Substantia nigra (tissue), 51 donors: ENCODE measurements at places on chromosomes 5 and 9.
A peak's percentile ranks its signal among the peaks of the same experiment; 100 is the strongest.

DNA sequence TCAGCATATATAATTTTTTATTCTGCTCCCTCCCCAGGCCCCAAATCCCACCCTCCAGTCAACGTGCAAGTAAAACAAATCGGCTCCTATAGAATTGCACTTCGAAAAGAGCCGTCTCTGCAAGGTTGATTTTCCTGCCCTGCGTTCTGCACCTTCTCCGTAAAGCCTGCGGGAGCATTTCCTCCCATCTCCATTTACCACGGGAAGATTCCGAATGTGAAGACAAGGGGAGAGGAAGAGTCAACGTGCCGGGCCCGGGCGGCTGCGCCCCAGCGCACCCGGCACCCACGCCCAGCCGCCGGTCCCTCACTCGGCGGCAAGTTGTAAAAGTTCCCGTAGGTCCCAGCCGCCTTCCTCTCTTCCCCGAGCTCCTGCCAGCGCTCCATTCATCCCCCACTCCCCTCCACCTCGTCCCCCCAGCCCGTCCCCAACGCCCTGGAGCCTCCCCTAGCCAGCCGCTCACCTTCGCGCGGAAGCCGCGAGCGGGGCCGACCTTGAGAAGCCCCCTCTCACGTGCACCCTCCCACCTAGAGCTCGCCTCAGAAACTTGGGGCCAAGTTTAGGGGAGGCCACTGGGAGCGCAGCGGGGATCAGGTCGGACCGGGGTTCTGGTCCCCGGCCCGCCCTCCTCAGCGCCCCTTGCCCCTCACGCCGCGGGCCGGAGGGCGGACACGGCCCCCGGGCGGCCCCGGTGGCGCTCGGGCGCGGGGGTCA is 431 bp downstream of the BNC2 start:
- DNase-seq, result no peak

GRCh38 chr5:120320626-120321025 is 143.5 kb upstream of the PRR16 start:
- no peak for DNase-seq

GRCh38 chr5:169542811-169543210 is 40.8 kb upstream of the SPDL1 start:
- no peak for DNase-seq

DNA sequence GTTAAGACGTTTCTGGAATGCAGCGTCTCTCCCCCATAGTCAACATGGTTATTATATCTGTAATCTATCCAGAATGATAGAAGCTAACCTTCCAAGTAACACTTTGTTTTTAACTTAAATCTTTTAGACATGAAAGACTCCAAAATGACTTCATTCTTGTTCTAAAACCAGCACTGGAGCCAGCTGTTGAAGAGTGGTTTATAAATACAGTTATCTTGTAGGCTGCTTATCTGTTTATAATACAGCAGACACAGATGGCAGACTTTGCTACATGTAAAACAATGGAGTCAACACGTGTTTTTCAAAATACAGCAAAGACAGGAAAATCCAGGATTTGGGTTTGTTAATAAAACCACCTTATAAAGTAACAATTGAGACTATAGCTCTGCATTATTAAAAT is 48.8 kb upstream of the RETREG1 start:
- DNase-seq, result no peak

DNA sequence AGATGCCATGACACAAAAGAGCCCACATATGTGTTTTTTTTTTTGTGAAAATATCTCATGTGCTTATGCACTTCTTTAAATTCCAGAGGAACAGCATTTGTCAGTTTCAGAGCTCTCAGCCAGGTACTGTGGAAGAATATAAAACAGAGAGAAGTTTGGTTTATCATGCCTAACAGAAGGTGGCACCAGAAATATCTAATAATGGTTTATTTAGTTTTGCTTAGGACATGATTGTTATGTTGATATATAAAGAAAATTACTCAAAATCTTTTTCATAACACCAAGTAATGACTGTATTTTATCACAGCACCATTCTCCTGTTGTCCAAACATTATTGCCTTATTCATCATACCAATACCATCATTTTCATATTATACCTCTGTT is 455.6 kb upstream of the ACTBL2 start:
- DNase-seq, result no peak

DNA sequence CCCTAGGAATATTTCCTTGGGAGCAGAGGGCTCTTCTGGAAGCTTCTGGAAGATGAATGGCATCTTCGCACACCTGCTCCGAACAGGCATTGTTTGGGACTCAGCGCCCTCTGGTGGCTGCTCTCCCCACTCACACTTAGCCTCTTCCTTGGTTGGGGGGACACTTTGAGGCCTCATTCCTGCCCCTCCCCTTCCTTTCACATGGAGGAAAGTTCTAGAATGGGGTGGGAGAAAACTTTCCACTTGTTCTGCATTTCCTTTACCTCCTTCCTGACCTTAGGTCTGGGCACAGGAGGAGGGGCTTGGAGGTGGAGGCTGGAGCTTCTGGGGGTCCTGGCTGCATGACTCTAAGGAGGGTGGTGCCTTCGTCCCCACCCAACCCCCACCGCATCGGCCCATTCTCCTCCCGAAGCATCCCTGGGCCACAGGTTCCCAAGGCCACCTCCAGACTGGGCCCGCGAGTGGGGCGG is 19.3 kb upstream of the SMIM32 start:
- no peak for DNase-seq

DNA sequence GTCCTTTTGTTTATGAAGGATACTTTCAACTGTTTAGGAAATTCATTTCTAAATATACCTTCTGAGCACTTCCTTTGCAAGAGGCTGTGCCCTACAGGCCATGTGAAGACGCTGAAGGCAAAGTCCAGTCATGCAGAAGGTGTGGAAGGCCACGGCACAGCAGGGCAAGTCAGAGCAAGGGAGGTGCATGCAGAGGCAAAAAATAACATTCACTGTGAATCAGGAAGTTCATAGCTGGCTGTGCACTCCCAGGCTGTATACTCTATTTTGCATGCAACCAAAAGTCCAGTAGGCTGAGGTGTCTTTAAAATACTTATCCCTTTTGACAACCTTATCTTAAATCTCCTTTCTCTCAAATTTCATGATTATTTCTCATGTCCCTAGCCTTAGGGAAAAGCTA is 50.3 kb downstream of the GNAQ start:
- no peak for DNase-seq

GRCh38 chr5:138979684-138980280 is 104.6 kb upstream of the LRRTM2 start:
- no peak for DNase-seq

- no peak for DNase-seq
These were observed 20.0 kb upstream of the SLC25A51 start for GRCh38 chr9:37923796-37924427.

DNA sequence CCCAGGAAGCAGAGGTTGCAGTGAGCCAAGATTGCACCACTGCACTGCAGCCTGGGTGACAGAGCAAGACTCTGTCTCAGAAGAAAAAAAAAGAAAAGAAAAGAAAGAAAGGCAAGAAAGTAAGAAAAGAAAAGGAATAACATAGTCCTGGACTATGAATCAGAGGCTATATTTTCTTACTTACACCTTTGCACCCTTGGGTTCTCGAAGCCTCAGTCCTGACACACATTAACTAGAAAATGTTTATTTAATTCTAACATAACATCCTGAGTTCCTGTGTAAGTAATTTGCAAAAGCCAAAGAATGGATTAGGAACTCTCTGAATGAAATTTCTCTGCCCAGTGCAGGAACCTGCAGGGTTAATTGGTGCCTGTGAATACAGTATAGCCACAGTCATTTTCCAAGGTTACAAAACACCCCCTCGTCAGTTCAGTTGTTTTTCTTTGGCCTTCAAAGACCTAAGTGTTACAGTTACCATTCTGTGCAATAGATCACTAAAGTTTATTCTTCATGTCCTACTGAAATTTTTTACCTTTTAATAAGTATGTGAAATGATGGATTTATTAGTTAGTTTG is 147.6 kb downstream of the SV2C start:
- no peak for DNase-seq

GRCh38 chr9:70852711-70853240 is 268.6 kb downstream of the TRPM3 start:
- no peak for DNase-seq

DNA sequence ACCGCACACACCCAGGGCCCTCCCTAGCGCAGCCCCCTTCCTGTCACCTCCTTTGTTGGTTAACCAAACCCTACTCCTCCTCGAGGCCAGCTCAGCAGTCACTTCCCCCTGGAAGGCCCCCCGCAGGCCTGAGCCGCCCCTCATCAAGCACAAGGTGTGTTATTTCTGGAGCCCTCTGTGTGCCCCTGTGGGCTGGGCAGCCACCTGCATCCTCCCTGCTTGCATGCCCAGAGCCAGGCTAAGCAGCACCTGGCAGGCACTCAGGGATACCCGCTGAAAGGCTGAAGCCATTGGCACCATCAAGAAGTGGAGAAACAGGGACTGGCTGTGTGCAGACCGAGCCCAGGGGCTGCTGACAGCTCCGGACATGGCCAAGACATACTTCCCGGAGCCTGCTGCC is 121.8 kb downstream of the ZNF354C start:
- no peak for DNase-seq

DNA sequence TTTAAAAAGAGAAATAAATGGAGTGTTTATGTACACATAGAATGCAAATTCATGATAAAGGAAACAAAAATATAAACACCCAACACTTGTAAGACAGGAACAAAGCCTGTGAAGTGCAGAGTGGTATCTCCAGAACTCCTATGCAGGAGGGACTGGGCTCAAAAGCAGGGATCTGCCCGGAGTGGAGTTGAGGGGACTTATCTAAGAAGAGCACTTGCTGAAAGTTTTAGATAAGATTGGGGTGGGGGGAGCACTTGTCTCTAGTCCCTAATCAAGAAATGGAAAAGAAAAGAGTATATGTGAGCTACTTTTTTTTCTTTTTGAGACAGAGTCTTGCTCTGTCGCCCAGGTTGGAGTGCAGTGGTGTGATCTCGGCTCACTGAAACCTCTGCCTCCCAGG is 840.4 kb downstream of the MAT2B start:
- no peak for DNase-seq

DNA sequence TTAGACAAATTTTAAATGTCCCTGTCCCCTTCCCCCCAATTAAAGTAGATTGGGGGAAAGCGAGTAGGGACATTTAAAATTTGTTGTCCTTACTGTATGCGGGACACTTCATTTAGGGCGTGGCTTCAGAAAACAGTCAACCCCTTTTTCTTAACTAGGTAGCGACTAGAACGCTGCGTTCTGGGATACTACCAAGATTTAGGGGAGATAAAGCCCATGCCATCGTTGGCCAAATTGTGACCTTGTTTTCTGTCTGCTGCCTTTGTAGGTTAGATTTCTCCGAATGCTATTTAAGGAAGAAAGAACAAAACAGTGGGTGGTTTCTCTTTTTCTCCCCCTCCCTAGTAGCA is 1.2 kb downstream of the CKS2 start:
- no peak for DNase-seq

- no peak for DNase-seq
These were observed 86.0 kb downstream of the KCNT1 start for GRCh38 chr9:135787776-135788575.

GRCh38 chr5:65722575-65723403 is 784 bp downstream of the NLN start:
- DNase-seq, result peak; percentile 3

DNA sequence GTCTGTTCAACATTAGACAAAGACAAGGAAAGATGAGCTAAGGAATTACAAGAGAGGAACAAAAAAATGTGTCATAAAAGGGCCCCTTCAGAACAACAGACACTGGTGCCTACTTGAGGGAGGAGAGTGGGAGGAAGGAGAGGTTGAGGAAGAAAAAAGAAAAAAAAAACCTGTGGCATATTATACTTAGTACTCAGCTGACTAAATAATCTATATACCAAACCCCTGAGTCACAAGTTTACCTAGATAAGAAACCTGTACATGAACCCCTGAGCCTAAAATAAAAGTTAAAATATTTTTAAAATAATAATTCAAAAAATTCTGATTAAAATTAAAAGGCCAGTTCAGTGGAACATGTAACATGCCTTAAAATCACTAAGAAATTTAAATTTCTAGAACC is 107.3 kb downstream of the MTREX start:
- DNase-seq, result no peak

- DNase-seq, result no peak
These were observed 196.1 kb downstream of the ANXA1 start for GRCh38 chr9:73347720-73348119.

GRCh38 chr9:4017749-4018491 is 281.9 kb downstream of the GLIS3 start:
- no peak for DNase-seq

GRCh38 chr5:43648499-43649124 is 45.6 kb downstream of the NNT start:
- DNase-seq, result no peak

GRCh38 chr5:146248561-146248960 is 45.2 kb downstream of the RBM27 start:
- DNase-seq, result no peak

DNA sequence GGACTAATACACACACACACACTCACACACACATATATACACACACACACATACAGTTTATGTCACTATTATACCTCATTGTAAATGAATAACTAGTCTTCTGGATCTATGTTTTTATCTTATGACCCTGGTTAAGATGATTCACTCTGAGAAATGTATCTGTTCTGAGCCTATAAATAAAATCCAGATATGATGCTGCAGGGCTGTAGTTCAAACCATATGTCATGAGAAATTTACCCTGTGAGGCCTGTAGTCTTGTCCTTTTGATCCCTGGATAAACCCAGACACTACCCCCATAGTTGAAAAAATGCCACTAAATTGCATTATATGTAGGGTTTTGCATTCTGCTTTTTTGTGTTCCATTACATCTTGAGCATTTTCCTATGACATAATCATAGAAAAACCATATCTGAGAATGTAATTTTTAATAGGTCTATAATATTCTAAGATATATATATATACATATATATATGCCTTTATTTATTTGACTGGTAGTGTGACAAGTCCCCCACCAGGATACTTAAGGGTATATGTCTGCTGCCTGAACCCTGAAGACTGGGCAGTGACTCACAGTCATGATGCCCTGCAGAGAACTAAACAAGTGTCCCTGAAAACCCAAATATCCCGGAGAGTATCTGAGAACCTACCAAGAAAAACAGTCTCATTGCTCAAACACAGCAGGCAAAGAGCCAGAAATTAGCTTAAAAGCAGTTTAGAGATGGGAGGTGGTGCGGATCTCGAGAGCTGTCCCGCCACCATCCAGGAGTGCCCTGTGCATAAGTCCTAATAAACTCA is 18.4 kb upstream of the ALDOB start:
- DNase-seq, result no peak

DNA sequence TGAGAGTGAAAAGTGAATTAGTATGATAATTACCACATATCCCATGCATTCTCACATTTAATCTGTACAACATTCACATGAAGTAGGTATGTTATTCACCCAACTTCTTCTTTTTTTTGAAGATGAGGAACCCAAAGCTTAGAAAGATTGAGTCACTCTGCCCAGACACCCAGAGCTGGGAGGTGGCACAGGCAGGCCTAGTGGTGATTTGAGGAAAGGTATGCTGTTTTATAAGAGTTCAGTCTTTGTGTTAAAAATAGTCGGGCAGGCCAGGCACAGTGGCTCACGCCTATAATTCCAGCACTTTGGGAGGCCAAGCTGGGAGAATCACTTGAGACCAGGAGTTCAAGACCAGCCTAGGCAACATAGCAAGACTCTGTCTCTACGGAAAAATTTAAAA is 285.3 kb downstream of the NR3C1 start:
- DNase-seq, result no peak

GRCh38 chr9:98429613-98430012 is 174.2 kb upstream of the TBC1D2 start:
- DNase-seq, result no peak

- no peak for DNase-seq
These were observed 7.3 kb downstream of the GBA2 start for GRCh38 chr9:35741740-35742139.
